ENCODE measurements at places on chromosomes 2 and 18.

DNA sequence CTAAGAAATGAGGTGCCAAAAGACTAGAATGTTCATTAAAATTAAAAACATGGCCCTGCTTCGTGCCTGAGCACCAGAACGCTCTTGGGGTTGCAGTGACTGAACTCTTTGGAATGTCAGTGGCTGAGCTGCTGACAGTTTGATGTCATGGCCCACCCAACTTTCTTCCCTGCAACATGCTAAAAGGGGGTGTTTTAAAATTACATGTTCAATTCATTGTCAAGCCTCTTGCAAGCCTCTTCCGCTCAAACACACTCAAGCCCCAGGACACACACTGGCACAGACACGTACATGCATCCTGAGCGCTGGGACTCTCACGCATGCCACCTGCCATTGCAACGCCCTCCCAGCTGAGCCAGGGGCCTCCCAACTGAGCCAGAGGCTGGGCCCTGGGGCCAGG is 12.6 kb downstream of the RUFY4 start:
- no peak for DNase-seq

DNA sequence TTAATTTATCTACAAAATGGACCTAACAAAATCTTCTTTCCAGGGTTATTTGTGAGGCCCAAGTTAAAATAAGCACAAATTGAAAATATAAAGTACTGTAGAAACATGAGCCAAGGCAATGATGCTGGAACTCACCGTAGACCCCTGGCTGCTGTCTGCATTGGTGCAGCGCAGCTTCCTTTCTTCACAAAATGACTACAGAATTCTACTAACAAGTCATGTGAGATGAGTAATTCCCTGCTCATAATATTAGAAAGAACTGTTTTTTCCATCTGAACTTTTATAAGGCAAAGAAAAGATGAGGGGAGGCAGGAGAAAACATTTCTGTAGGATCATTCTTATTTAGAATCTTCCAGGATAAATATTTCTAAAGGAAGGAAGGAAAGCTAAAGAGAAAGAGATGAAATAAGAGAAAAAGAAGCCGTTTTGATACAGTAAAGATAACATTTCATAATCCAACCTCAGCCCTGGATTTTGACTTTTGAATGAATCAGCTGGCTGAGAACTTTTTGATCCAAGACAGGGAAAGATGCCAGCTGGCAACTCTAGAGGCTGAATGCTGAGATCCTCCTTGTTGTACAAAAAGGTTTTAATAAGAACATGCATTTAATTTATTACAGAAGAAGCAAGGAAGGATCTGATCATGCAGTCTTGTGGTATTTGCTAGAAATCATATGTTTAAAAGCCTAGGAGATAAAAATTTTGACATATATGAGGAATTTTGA is 183.9 kb upstream of the KLHL14 start:
- DNase-seq = no peak

DNA sequence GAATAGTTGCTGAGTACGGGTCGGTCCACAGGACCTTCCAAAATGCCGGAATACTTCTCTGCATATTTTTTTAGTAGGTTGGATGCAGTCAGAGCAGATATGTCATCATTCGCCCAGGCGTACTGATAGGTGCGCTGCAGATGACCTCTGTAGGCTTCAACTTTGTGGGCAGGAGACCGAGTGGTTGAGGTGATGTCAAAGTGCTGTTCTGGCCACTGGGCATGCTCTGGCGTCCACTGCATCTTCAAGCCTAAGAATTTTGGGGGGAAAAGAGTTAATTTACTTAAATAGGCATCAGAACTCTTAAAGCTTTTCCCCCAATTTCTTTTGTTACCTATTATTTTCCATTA is 124.3 kb downstream of the FIGN start:
- no peak for DNase-seq

DNA sequence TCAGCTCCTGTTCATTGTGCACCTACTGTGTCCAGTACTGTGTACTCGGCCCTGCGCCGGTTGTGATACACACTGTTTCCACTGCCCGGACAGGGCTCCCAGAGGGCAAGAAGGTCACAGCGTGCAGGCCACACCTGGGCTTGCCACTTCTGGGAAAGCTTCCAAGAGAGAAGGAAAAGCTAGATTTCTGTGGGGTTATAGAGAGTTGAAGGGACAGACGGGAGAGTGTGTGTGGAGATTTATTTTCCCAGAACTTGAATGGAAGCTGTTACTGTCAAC is 3.8 kb upstream of the CNDP1 start:
- no peak for DNase-seq

DNA sequence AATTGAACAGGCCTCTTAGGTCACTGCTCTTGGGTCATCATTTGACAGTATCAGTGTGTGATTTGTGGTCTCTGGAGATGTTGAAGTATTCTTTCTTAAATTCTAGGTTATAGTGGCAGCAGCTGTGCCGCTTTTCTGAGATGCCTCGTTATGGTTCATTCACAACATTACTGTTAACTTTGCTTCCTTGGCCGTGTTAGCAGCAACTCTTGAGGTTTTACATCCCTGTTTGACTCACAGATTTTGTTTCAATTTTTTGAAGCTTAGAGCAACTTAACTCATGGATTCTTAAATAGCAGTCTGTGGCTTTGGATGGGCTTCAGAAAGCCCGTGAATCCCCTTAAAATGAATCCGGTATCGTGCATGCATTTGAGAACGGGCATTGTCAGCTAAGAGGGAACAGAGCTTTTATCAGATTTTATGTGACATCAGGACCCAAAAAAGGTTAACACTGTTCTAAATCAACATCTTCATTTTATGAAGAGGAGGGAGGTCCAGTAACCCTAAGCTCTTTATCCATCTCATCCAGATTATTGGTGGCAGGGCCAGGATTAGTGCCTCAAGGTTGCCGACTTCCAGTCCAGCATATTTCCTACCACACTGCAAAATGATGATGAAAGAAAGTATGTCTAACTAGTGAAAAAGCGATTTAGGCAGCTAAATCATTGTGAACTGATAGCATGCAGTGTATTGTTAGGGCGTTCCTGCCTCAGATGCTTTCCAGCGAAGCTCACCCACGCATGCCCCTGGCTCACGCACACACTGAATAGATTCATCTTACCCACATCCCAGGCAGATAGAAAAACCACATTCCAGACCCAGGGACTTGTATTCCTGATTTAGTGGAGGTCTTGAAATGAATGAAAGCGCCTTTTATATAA is 5.1 kb downstream of the TRIB2 start:
- DNase-seq = no peak

DNA sequence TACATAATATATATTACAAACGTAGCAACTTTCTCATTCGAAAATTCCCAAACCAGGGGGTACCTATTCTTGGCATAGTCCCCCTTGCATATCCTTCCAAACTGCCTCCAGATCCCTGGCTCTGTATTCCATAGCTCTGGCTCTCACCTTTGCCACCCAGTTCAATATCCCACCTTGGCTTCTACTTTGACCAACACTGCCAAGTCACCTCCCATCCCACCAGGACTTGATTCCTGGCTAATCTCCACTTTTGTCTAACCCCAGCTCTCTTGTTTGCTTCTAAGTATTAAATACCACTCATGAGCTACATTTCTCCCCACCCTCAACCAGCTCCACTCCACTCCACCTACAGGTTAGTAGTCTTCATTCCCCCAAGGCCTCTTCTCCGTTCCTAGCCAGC is 103.2 kb upstream of the WDR75 start:
- no peak for DNase-seq

- DNase-seq = no peak
Measured at GRCh38 chr18:57845605-57846074, 42.5 kb upstream of the ATP8B1 start.

GRCh38 chr2:66431846-66432587 is 2.9 kb upstream of the MEIS1 start:
- DNase-seq = no peak

DNA sequence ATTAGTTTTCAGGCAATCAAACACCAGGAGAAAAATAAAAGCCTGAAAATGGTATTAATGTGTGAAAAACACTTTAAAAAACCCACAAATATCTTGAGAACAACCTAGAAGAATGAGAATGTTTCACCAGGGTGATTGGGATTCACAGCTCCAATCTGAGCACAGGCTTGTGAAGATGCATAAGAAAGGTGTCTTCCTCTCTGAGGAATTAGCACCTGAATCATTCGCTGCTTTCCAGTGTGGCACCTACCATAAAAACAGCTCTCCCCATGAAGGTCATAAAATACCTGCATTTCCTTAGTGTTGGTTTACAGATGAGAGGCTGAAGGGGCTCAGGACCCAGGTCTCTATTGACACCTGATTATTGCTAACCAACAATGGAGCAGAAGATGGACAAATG is 499.7 kb upstream of the KLHL29 start:
- DNase-seq = no peak

DNA sequence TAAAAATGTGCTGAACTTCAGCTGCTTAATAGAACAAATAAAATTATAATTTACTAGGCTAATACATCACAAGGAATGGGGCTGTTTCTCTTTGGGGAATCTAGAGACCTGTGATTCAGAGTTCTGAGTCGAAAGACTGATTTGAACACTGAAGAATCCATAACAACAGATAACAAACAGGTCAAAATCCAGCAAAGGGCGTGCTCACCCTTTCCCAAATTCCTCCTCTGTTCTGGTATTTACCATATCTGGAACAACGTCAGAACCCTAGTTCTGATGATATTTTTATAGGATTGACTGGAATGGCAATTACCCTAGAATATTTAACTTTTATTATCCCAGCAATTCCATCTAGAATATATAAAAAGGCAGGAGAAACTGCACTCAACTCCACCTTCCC is 66.0 kb upstream of the ITGA6 start:
- DNase-seq = no peak
